Stimulated activated CD4-positive, alpha-beta T cell treated with anti-CD3 and anti-CD28 coated beads, Interleukin-15, amount 100 ng/mL, for 1 hour (primary cell): ENCODE measurements at places on chromosomes 7 and 10.

DNA sequence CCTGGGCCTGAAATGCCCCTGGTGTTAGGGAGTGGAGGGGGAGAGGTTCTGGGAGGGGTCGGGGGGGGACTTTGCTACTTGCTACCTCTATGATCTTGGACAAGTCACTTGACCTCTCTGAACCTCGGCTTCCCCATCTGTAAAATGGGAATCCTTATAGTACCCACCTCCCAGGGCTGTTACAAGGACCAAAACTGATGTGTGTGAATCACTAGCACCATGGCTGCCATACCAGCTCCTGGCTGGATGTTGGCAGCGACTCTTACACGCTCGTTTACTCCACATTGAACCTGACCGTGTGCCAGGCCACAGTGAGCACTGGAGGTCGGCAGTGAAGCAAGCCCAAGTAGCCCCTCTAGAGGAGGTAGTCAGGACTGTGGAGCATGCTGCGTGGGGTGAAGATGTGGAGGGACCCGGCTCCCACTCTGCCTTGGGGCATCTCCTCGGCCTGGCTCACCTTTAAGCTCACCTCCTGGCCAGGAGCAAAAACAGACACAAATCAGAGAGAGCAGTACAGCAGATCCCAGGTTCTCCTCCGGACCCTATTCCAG, 28.9 kb downstream of the PPIF start:
- no peak for DNase-seq

DNA sequence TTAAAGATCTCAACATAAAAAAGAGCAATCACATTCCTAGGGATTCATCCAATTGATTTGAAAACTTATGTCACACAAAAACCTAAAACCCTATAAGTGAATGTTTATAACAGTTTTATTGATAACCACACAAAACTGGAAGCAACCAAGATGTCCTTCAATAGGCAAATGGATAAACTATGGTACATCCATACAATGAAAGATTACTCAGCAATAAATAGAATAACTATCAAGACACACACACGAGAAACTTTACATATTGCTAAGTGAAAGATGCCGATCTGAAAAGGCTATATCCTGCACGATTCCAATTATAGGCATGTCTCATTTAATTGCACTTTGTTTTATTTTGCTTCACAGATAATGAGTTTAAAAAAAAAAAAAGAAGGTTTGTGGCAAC, 83.3 kb downstream of the ATE1 start:
- no peak for DNase-seq

GRCh38 chr7:129514683-129515082, 12.4 kb downstream of the SMKR1 start:
- DNase-seq: no peak

- no peak for DNase-seq
Measured at GRCh38 chr7:130476297-130477150, 15.4 kb upstream of the MEST start.

DNA sequence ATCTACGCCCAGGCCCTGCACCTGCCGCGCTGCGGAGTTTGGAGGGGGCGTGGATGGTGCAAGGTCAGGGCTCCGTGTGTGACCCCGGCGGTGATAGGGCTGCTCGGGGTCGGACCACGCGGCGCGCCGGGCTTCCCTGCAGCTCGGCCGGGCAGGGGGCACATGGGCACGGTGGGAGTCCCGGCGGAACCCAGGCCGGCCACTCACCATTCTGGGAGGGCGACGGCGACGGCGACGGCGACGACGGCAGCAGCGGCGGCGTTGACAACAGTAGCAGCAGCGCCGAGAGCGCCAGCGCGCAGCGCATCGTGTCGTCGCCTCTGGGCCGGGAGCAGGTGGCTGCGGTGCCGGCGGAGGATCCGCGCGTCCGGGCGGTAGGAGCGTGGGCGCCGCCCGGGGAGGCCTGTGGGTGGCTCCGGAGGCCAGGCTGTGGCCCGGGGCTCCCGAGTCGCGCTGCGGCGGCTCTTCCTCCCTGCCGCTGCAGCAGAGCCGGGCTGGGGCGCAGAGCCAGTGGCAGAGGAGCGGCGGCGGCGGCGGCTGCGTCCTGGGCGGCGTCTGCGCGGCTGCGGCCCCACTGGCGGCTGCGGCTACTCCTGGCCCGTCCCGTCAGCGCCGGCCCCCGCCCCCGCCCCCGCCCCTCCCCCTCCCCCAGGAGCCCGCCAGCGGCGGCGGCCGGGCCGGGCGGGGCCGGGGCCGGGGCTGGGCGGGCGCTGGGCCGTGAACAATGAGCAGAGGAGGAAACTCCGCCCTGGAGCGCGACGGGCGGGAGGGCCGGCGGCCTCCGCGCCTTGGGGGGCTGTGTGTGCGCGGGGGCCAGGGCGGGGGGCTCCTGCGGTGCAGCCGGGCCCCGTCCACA, at the start of gene PODXL:
PODXL (minus strand) TSS at position 576 of the 856 bp plus-strand sequence; CDS start at position 307, 269 bp downstream.
- DNase-seq: peak; percentile 21

DNA sequence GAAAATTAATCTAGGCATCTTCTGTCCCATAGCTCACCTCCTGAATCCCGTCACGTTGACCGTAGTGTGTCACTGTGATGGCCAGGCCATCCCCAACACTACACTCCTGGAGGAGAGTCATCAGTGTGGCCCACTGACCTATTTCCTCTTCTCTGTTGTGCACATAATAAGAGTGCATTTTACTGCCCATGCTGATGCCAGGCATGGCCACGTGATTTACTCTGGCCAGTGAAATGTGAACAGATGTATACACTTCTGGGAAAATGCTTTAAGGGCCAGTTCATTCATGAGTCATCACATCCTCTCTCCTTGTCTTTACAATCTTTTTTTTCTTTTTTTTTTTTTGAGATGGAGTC, 101.9 kb upstream of the PIP4K2A start:
- no peak for DNase-seq

GRCh38 chr10:124354411-124355382, 64.0 kb downstream of the OAT start:
- peak; percentile 22 for DNase-seq
